Activated gamma-delta T cell treated with Interleukin-2 at 50 U/mL for 16 hours (primary cell): ENCODE measurements at places on chromosomes 12 and 14.

- DNase-seq, result no peak
These were observed 119.7 kb upstream of the DNM1L start for GRCh38 chr12:32559434-32559833.

GRCh38 chr14:93901813-93902212 is 25.3 kb upstream of the FAM181A start:
- DNase-seq, result no peak

GRCh38 chr12:29614694-29615325 is 117.3 kb upstream of the OVCH1 start:
- DNase-seq, result no peak

- peak; percentile 12 for DNase-seq
These were observed 559 bp upstream of the CKAP4 start for GRCh38 chr12:106248312-106248845.

DNA sequence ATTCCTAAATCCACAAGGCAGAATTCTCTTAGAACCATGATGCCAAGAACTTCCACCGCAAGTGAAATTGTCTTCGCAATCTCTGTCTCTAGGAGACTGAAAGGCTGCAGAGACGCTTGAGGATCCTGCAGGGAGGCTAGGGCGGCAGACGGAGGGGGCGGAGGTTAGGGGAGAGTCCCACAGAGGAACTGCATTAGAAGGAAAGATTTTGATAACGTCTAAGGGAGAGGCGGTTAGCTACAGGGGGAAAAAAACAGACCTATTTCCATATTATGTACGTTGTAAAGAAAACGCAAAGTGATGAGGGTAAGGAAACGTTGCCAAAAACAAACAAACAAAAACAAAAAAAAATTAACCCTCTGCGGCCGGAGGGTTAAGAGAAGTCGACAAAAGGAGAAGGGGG is 595 bp downstream of the KLHL28 start:
- DNase-seq, result peak; percentile 56

DNA sequence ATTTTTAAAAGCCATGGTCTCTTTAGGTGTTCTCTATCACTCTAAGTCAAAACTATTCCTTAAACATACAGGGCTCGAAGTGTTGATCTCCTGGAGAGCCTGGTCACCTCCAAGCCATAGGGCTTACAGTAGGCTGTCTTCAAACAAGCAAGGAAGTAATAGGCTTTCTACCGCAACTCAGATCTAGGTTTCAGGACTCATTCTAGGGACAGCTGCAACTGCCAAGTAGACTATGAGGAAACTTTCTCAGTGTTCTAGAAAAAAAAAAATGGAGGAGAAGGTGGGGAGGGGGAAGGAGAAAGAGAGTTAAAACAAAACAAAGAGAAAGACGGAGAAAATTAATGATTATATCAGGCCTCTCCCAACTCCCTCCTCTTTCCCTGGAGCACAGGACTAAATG is 106.9 kb upstream of the ETV6 start:
- no peak for DNase-seq

GRCh38 chr14:54102051-54102456 is 145.4 kb upstream of the BMP4 start:
- DNase-seq, result no peak

DNA sequence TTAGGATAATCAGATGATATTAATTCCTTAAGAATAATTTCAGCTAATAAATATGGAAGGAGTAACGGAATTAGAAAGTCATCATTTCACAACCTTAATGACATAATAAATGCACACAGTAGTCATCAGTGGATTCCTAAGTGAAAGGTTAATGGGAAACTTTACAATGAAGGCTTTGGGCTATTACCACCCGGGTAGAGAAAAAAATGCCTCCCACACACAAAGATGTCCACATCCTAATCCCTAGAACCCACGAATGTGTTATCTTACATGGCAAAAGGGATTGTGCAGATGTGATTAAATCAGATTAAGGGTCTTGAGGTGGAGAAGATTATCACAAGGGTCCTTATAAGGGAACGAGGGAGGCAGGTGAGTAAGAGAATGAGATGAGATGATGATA is 5.6 kb downstream of the TMED10 start:
- DNase-seq, result no peak

GRCh38 chr12:96872961-96873360 is 34.1 kb upstream of the NEDD1 start:
- no peak for DNase-seq

GRCh38 chr14:97036086-97036852 is 239.1 kb downstream of the VRK1 start:
- DNase-seq, result no peak

- DNase-seq, result no peak
These were observed 45.8 kb upstream of the POC1B start for GRCh38 chr12:89571491-89572195.

GRCh38 chr14:27608377-27608776 is 1010.5 kb upstream of the NOVA1 start:
- no peak for DNase-seq

GRCh38 chr12:19457561-19457960 is 18.3 kb downstream of the AEBP2 start:
- no peak for DNase-seq

GRCh38 chr14:23894362-23895052 is 59.1 kb upstream of the DHRS4 start:
- no peak for DNase-seq

DNA sequence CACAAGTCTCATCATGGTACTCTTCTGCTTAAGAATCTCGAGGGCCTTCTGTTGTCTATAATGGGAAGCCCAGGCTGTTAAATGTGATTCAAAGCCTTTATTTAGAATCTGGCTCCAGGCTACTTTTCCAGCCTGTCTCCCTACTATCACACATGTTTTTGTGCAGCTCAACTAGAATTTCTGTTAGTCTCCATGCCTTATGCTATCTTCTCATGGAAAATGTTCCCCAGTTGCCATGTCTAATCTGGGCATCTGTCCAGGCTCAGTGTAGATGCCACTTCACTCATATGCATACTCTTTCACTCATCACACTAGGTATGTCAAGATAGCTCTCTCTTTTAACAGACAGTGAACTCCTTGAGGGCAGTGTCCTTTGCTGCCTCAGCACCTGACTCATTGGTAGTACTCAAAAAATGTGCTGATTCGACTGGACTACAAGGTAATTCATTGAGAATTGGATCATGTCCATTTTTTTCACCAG is 145.3 kb downstream of the TTLL5 start:
- no peak for DNase-seq

GRCh38 chr12:30278401-30278800 is 417.3 kb downstream of the IPO8 start:
- DNase-seq, result no peak

DNA sequence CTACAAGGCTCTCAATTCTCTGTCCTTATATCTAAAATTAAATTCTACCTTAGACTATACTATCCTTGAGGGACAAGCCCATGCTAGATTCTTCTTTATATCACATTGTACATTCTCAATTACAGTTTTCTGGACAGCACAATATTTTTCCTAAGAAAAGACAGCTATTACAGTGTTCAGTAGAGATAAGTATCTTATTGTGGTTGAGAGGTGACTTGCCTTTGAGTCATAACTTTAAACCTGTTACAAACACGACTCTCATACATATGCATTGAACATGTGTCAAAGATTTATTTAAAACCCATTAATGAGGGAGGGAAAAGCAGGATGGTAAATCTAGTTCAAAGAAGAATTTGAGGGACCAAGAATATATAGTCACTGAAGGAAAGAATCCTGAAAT is 61.1 kb downstream of the TPH2 start:
- DNase-seq, result no peak

GRCh38 chr12:123034865-123035264 is 54.4 kb downstream of the ARL6IP4 start:
- DNase-seq, result no peak

- no peak for DNase-seq
These were observed 39.1 kb upstream of the CRADD start for GRCh38 chr12:93638095-93638494.

DNA sequence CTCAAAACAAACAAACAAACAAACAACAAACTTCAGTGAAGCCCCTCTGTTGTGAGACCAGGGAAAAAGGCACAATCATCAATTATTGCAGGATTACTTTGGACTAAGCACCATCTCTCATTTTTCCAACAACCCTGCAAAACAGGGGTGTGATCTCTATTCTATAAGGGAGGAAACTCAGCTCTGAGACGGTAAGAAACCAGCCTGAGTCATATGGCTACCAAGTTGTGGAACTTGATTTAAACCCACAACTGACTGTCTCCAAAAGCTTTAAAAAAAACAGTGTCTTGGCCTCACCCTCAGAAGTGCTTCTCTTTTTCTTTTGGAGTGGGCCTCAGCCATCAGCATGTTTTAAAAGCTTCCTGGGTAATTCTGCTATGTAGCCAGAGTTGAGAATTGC is 49.8 kb downstream of the RIN3 start:
- no peak for DNase-seq

GRCh38 chr12:81468206-81468605 is 290.9 kb downstream of the PPFIA2 start:
- DNase-seq, result no peak

- no peak for DNase-seq
These were observed 1.2 kb downstream of the KIF26A start for GRCh38 chr14:104139460-104140212.

DNA sequence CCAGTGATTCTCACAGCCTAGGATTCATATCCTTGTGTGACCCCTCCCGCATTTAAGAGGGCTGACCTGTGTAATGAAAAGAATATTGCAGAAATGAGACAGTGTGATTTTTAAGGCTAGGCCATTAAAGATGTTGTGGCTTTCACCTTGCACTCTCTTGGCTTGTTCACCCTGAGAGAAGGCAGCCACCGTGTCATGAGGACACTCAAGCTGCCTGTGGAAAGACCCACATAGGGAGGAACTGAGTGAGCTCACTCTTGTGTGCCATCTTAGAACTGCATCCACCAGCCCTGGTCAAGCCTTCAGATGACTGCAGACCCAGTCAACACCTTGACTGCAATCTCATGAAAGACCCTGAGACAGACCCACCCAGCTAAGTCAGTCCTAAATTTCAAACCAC is 46.3 kb upstream of the TMPO start:
- DNase-seq, result no peak

DNA sequence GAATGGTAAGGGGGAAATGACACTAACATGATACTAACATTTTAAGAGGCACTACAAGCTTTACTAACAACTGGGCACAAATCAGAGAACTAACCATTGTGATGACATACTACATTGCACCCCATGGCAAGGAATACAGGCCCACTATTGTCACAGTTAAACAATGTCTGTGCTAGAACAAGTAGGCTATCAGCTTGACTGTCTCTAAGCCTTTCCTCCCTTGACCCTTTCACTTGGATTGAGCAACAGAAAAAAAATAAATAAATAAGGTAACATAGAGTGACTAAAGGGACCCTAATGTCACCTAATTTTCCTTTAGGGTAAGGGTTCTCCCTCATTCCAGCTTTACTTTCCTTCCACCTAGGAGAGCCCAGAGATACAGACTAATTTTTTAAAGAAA is 4.4 kb downstream of the SLC38A2 start:
- DNase-seq, result no peak

GRCh38 chr12:50685641-50686040 is 78.3 kb upstream of the ATF1 start:
- no peak for DNase-seq

GRCh38 chr12:85920324-85920947 is 46.3 kb downstream of the NTS start:
- no peak for DNase-seq

GRCh38 chr12:2395354-2395977 is 342.7 kb downstream of the CACNA1C start:
- DNase-seq, result peak; percentile 14

- no peak for DNase-seq
These were observed 150.4 kb downstream of the CALM1 start for GRCh38 chr14:90547250-90547649.

- DNase-seq, result no peak
These were observed 42.9 kb downstream of the BRAP start for GRCh38 chr12:111642681-111643426.

GRCh38 chr14:75279153-75279762 is 630 bp downstream of the FOS start:
- no peak for DNase-seq

- DNase-seq, result no peak
These were observed 92.7 kb downstream of the CACNA1C start for GRCh38 chr12:2145433-2145998.

DNA sequence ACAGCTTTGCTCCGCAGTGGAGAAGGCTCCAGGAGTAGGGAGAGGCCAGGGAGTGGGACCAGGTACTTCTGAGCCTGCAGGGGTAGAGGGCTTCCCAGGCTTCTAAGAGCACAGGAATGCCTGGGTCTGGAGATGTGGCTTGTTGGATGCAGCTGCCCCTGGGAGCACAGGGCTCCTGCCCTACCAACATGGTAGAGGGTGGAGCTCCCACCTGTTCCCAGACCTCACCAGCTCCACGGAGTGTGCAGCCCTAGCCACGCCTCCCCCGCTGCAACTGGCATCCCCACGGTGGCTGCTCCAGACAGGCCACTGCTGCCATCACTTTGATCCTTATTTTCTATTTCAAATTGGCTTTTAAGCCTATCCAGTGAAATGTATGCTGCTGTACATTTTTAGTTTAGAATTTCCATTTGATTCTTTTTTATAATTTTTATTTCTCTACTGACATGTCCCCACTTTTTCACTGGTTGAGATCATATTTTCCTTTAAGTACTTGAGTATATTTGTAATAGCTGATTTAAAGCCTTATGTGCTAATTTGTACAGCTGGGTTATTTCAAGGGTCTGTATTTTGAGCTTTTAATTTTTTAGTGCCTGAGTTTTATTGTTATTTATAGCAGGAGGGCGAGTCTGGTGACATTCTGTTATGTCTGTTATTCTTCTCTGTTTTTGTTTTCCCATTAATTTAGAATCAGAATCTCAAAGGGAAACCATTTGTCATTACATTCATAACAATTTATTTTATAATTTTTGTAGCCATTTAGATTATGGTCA is 78.0 kb downstream of the DERA start:
- no peak for DNase-seq

DNA sequence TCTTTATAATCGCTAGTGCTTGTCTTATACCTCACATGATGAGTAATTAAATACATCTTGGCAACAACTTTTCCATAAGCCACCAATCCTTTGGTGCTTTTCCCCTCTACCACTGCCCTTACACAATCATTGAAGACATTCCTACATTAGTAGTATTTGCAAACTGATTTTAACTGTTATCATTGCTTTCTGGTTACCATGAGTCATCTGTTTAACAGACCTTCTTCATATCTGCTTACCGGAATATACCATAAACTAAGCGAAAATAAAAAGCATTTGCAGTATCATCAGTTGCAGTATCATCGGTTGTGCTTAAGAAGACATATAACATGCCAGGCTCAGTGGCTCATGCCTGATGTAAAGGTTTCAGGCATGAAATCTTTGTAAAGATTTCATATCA is 54.8 kb upstream of the PLEKHA5 start:
- no peak for DNase-seq

DNA sequence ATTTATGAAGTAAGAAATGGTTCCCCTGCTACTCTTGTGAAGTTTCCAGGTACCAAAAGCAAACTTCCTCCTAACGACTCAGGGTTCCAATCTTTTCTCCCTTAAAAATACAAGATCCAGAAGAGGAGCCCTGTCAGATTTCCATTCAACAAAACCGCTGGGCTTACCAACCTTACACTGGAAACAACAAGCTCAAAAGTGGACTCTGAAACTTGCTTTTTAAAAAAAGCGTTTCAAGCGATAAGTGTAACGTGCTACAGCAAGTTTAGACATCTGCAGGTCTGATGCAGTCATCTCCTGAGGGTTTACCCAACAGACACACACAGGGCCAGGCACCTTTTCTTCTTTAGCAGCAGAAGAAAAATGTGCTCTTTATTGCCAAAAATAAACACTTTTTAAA is 6.9 kb upstream of the CREBL2 start:
- no peak for DNase-seq
